PC-3 (cell line): ENCODE measurements at places on chromosomes 11 and 22.

DNA sequence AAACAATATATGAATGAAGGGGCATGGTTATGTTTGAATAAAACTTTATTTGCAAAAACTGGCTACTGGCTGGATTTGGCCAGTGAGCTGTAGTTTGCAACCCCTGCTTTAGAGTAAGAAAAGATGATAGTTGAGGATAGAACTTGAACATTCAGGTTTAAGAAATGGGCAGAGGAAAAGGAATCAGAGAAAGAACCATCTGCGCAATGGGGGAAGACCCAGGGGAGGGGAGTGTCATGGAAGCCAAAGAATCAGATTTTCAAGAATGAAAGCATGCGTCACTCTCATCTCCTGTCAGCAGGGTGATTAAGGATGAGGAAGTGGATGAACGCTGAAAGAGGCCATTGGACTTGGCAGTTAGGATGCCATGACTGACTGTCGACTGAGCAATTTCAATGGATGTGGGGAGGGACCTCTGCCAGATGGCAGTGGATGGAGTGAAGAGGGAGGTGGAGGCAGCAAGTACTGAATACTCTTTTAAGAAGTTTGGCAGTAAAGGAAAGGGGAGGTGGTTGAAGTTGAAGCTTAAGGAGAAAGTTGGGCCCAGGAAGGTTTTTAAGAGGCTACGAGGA is 21.2 kb downstream of the FAT3 start:
- DNase-seq = no peak

DNA sequence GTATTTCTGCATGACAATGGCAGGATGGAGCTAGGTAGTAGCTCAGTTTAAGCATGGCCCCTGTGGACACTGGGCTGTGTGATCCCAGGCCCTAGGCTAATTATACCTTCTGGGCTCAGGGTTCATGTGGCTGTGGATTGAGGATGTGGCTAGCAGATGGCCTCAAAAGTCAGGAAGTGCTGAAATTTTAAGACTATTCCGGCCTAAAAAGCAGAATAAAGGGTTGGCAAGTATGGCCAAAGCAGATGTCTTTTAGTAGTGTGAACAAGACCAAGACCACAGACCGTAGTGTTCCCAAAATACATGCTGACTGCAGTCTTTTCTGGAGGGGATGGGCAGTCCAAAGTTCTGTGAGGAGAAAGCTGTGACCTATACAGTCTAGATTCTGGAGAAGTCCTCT is 115.7 kb upstream of the RAG2 start:
- no peak for DNase-seq

- DNase-seq = no peak
These were observed 929.0 kb upstream of the FAT3 start for GRCh38 chr11:91295591-91295990.

- no peak for DNase-seq
These were observed 16.3 kb downstream of the TSPAN32 start for GRCh38 chr11:2318123-2318522.

DNA sequence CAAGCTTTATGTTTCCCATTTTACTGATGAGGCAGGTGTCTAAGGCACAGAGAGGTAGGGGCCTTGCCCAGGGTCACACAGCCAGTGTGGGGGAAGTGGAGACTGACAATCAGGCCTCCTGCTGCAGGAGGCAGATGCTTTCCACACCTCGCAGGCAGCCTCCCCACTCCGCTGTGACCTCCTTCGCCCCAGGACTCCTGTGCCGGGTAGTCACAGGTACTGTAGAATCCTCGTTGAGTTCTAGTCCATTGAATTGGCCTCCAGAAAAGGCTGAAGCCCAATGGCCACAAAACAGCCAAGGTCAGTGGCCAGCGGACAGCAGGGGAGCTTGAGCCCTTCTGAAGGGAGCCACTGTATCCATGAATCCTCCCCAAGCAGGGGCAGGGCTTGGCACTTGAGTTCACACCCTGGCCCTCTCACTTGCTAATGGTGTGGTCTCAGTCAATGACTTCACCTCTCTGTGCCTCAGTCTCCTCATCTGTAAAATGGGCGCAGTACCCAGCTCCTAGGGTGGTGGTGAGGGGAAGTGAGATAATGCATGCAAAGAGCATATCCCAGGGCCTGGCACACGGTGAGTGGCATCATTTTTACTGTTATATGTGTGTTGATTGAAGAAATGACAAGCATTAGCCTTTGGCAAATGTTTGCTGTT is 1.1 kb upstream of the FXYD2 start:
- DNase-seq = no peak

DNA sequence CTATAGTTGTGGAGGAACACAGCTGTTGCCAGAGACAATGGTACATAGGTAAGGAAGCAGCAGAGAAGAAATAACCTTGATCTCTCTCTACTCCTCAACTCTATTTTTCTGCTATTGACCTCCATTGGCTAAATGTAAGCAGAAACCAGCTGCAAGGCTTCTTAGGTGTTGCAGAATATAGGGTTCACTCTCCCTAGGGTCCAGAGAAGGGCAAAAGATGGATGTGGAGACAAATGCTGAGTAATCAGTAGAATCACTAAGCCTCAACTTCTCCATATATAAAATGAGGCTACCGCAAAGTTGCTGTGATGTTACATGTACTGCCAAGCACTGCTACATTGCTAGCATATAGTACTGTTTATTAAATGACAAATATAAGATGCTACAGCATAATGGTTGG is 120.6 kb downstream of the PDE3B start:
- DNase-seq = no peak

- no peak for DNase-seq
These were observed 12.9 kb upstream of the SORL1-AS1 start for GRCh38 chr11:121465709-121466062.

- DNase-seq = no peak
These were observed 27.8 kb downstream of the KCNQ1 start for GRCh38 chr11:2472428-2473186.

GRCh38 chr11:76152741-76153570 is 53.3 kb downstream of the WNT11 start:
- DNase-seq = no peak

GRCh38 chr11:62775646-62776045 is 4.5 kb downstream of the TAF6L start:
- no peak for DNase-seq

DNA sequence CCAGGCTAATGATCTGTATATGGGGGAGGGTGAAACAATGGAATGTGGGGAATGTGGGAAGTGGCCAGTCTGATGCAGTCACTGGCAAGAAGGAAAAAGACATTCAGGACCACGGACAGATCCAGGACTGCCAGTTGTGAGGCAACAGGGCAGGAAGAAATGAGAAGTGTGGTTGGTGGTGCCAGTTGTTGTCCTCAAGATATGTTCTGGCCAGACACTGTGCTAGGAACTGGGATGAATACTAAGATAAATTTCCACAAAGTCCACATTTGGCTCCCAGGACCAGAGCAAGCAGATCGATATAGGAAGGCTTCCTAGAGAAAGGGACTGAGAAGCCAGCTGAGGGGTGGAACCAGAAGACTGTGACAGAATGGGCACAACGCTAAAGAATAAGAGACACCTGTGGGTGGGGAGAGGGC is 6.8 kb upstream of the TPBGL start:
- peak; percentile 77 for DNase-seq

- no peak for DNase-seq
These were observed 34.0 kb downstream of the PARVG start for GRCh38 chr22:44214764-44215163.

DNA sequence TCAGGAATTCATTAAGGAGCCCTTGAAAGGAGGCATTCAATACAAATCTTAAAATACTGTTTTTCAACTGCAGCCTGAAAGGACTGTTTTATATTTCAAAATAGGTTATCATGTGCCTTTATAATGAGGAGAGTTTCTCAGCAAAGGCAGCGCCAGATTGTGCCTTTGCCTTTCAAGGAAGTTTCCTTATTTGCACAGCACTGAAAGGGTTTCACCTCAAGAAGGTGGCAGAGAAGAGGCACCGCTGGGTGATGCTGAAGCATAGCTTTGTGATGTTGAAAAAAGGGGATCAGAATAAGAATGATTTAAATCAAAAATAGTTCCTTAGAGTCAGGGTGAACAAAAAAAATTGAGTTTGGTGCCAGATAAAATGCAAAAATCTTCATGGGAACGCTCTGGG is 601.0 kb upstream of the KIRREL3 start:
- DNase-seq = no peak

DNA sequence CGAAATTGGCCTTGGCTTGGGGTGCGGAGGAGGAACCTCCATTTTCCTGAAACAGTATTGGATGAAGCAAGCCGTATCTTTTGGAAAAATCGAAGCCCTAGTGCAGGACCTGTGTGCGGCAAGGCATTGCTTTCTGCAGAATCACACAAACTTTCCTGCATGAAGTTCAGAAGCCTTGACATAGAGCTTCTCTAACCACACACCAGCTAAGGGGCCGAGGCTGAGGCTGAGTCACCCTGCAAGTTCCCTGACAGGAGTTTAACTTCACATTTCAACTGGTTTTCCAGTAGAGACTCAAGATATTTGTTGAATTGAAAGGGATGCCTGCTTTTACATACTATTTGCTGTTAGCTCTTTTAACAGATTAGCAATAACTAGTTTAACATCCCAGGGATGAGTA is 67.8 kb downstream of the TCF20 start:
- no peak for DNase-seq

- no peak for DNase-seq
These were observed 1456.5 kb downstream of the TBC1D22A start for GRCh38 chr22:48218889-48219420.

DNA sequence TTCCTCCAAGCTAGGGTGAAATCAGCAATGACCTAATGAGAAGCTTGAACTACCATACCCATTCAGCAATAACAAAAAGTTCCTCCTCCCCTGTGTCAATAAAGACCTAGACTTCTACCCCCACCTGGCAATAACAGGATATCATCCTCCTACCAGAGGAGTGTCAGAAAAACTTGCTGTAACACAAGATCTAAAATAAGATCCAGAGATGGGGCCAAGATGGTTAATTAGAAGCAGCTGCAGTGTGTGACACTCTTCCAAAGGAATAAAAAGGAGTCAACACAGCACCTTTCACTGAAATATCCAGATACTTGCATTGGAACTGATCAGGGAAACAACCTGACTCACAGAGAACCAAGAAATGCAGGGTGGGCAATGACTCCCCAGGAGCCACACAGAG is 84.4 kb upstream of the ARHGAP42 start:
- DNase-seq = no peak

- DNase-seq = no peak
These were observed 189.8 kb downstream of the KIRREL3 start for GRCh38 chr11:126810776-126811175.

- DNase-seq = no peak
These were observed 1.7 kb downstream of the ADAMTS15 start for GRCh38 chr11:130449996-130450769.
